ENCODE measurements at places on chromosomes 16 and 17.

GRCh38 chr17:66551839-66552238 lies 249.4 kb downstream of the PRKCA start:
- no peak for DNase-seq

- no peak for DNase-seq
Observed at GRCh38 chr16:88777471-88778270, 7.3 kb downstream of the PIEZO1 start.

DNA sequence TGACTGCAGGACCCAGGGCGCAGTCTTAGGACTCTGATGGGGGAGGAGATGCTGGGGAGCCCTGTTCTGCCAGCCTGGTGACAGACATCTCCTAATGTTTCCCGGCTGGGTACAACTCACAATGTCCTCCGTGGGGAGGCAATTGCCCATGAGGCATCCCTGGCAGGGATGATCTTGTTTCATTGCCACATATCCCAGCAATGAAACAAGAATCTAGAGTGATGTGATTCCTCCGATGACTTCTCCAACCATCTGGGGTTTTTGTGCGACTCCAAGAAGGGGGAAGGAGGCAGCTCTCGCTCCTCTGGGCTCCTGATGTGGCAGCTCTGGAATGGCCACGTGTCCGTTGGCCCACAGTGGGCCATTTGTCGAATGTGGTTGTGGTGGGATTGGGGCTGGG lies 255.8 kb downstream of the SEC14L1 start:
- no peak for DNase-seq

- DNase-seq = no peak
Observed at GRCh38 chr16:77967054-77967904, 55.1 kb upstream of the CLEC3A start.

- no peak for DNase-seq
Observed at GRCh38 chr16:75482434-75483205, 12.6 kb downstream of the CHST6 start.

- no peak for DNase-seq
Observed at GRCh38 chr16:65384441-65384840, 262.6 kb upstream of the CDH11 start.

- no peak for DNase-seq
Observed at GRCh38 chr16:52068447-52069074, 478.4 kb downstream of the TOX3 start.

GRCh38 chr16:20322696-20323095 lies 4.6 kb downstream of the GP2 start:
- no peak for DNase-seq

DNA sequence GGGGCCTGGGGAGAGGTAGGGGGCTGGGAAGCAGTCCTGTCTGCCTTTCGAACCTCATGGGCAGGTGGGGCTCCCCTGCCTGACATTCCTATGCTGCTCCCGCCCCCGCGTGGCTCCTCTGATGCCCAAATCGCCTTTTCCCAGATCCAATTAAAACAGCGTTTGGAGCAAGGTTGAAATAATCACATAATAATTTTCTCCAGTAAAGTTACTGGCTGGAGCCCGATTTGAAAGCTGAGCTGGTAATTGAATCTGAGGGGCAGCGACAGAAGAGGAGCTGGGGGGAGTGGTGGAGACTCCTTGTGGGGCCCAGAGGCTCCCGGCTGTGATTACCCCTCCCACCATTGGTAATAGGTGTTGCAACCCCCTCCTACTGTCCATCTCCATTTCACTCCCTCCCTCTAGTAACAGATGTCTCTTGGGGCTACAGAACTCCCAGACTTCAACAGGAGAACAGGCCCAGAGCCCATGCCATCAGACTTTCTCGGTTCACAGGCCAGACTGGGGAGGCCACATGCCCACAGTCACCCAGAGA lies 38.9 kb upstream of the C1QL1 start:
- peak; percentile 87 for DNase-seq

- no peak for DNase-seq
Observed at GRCh38 chr17:51711581-51711980, 446.9 kb downstream of the CA10 start.

GRCh38 chr16:4936991-4937781 lies at the start of gene PPL:
Gene PPL, minus strand, starts transcription at chr16:4937148. Its CDS starts 103 bp downstream, at chr16:4937045.
- peak; percentile 47 for DNase-seq

- DNase-seq = no peak
Observed at GRCh38 chr16:11256661-11257130, 692 bp upstream of the SOCS1 start.

DNA sequence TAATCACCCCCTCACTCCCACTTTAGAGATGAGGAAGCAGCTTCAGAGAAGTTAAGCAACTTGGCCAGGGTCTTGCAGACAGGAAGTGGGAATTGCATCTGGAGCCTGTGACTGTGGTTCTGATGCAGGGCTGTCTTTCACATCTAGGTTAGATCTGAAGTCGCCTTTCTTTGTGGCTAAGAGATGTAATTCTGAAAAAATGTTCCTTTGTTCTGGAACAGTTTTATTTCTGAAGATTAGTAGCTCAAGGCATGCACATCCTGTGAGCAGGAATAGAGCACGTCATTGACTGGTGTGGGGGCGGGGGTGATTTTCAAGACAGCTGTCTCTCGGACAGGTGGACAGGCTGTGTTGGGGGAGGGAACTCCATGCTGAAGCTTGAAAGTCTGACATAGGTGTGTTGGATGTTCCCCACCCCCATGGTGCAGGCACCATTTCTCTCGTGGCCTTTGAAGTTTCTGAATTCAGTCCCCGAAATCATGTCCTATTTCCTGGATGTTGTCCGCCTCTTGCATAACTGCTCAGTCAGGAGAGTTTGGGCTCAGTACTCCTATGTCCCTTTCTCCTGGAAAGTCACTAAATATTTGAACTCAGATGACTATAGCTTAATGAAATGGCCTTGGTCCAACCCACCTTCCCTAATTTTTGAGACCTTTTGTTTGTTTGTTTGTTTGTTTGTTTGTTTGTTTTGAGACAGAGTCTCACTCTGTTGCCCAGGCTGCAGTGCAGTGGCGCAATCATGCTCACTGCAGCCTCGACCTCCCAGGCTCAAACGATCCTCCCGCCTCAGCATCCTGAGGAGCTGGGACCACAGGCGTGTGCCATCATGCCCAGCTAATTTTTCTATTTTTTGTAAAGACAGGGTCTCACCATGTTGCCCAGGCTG lies 21.0 kb upstream of the HERPUD1 start:
- DNase-seq = no peak

GRCh38 chr17:52047086-52047485 lies 111.4 kb downstream of the CA10 start:
- no peak for DNase-seq

GRCh38 chr16:104928-105327 lies 26.9 kb downstream of the MPG start:
- DNase-seq = no peak

GRCh38 chr17:44901411-44901921 lies 2.2 kb upstream of the EFTUD2 start:
- no peak for DNase-seq

- no peak for DNase-seq
Observed at GRCh38 chr16:8753416-8754054, 43.9 kb downstream of the TMEM186 start.

DNA sequence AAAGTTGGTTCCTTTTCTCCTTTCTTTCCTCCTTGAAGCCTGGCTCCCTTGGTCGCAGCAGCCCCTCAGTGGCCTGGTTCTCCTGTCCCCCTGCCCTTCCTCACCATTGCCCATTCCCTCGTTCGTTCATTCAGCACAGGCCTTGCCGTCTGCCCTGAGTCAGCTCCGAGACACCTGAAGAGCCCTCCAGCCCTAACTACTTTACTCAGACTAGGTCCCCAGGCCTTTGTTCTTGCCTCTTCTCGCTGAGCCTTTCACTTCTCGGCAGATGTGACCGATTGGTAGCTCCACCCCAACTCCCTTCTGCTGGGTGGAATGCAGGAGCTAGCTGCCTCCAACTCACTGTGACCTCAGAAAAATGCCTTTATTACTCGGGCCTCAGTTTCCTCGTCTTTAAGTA lies 7.0 kb upstream of the ADAM11 start:
- no peak for DNase-seq

GRCh38 chr16:47722046-47722445 lies 260.9 kb downstream of the PHKB start:
- DNase-seq = no peak

DNA sequence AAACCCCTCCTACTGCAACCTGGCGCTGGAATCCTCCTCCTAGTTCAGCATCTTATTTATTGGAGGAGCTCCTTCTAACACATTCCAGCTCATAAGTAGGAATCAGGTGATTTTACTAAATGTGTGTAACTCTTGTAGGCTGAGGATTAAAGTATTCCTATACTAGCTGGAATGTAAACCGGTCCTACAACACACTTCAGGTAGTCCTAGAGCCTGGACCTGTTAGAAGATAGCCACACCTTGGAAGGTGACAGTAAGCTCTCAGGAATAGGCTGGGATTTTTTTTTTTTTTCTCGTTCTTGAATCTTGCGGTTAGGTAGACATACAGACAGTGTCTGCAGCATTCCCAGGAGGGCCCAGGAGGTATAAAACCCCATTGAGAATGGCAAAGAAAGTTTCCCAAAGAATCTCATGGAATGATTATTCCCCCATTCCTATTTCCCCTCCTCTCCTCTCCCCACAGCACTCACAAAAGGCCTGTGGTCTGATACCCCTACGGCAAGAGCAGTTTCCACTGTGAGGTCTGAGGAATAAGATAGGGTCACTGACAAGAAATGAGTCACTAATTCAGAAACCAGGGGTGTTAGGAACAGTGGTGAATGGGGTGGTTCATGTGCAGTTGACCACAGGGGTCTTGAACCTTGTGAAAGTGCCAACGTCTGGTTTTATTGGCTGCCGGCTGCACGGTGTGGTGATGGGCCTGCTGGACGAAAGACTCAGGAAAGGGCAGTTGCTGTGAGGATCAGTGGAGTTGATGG lies 267.1 kb downstream of the UTP18 start:
- no peak for DNase-seq

Data from D721Med (cell line).